ENCODE measurements at places on chromosomes 1 and 21.

DNA sequence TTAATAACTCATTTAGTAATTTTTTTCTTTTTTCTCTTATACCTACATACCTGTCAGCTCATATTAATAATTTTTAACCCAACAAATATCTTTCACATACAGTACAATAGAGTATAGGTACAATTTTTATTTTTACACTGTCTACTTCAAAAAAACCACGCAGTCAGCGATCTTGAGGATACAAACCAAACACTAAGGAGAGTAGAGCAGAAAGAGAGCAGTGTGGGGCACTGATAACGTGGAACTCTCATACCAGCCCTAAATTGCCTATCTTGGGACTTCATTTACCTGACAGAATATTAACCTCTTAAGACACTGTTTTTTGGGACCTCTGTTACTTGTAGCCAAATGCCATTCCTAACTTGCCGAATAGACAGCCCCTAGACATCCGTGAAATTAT is 5.5 kb downstream of the TRMT1L start:
- DNase-seq = no peak

DNA sequence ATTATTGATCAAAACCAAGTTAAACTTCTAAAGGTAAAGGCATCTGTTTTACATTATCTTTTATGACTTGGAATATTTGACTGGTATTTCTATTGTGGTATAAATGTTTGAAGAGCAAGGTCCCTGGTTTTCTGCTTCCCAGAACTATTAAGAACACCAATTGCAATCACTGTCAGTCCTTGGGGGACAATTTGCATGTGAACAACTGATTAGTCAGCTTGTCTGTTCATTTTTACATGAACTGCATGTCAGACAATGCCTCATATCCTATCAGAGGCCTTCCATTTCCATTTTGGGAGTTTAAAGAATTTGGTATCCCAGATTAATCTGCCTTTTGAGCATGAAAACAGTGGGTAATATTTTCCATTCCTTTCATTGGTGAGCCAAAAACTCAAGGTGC is 654.9 kb upstream of the USP24 start:
- DNase-seq = no peak

DNA sequence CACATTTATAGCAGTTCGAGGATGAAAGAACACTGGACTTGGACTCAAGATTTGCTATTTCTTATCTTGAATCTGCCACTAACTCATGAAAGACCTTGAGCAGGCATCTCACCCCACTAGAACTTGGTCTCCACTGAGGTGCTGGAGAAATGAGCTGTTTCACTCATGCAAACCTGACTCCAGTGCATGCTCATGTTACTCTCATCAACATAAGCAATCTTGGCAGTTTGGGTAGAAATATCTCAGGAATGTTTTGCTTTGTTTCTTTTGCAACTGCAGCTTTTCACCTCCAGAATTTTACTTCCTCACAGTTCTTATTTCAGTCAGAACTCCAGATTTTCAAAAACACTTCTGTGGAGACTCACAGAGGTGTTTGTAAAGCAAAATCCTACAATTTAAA is 46.2 kb upstream of the DAB1 start:
- DNase-seq = no peak

GRCh38 chr1:14855268-14855667 is 256.8 kb downstream of the KAZN start:
- no peak for DNase-seq

DNA sequence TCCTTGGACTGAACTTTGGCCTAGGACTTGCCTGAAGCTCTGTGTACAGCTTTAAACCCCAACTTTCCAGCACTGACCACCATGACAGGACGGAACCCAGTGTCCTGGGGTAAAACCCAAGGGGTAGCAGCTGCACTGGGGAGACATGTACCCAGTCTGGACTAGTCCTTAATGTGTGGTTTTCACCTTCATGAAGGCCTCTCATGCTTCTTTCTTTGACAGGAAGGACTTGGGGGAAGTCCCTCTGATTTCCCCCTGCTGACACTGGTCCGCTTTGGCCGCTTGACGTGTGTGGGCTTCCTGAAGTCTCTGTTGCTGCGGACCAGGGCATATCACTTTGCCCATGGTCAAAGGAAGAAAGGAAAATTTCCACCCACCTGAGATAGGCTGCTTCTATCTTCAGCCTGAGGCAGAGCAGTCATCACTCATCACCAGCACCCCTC is 66.3 kb upstream of the PRDX6 start:
- no peak for DNase-seq

DNA sequence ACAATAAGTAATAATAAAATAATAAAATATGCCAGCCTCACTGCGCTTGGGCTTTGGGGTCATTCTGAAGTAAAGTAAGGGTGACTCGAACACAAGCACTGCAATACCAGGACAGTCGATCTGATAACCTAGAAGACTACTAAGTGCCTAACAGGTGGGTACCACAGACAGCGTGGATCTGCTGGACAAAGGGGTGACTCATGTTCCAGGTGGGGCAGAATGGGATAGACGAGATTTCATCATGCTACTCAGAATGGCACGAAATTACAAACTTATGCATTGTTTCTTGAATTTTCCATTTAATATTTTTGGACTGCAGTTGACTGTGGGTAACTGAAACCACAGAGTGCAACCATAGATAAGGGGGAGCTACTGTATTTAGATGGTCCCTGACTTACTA is 221.1 kb upstream of the GREM2 start:
- no peak for DNase-seq

DNA sequence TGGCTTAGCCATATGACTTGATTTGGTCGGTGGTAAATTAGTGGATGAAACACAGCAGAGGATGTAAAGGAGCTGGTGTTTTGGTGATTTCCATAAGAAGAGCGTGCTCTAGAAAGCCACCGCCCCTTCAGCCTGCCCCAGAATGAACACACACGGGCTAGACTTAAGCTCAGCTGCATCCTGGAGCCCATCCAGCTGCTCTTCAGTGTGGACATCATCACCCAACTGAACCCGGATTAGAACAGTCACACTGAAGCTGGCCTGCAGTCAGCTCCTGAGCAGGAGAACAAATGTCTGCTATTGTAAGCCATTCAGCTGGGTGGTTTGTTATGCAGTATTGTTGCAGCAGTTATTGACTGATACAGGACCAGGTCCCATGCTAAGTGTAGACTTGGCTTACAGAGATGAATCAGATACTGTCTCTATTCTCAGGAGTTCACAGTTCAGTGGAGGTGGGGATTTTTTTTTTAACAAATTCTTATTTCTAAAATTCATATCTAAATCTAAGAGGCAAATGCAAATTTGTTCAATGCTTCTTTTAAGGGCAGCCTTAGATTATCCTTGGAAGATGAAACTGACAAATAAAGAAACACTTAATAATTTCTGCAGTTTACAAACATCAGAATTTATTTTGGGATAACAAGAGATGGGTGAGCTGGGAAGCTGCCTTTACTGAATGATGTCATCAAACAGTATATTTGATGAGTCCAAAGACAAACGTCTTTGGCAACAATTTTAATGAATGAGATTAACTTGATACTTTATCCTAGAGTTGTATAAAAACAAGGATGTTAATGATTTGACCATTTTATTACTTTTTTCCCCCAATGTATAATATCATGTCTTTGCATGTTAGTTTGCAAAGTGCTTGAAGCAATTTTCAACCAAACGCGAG is 251.2 kb downstream of the TRABD2B start:
- no peak for DNase-seq

- no peak for DNase-seq
Observed at GRCh38 chr1:35790670-35791069, 17.1 kb upstream of the AGO4 start.

DNA sequence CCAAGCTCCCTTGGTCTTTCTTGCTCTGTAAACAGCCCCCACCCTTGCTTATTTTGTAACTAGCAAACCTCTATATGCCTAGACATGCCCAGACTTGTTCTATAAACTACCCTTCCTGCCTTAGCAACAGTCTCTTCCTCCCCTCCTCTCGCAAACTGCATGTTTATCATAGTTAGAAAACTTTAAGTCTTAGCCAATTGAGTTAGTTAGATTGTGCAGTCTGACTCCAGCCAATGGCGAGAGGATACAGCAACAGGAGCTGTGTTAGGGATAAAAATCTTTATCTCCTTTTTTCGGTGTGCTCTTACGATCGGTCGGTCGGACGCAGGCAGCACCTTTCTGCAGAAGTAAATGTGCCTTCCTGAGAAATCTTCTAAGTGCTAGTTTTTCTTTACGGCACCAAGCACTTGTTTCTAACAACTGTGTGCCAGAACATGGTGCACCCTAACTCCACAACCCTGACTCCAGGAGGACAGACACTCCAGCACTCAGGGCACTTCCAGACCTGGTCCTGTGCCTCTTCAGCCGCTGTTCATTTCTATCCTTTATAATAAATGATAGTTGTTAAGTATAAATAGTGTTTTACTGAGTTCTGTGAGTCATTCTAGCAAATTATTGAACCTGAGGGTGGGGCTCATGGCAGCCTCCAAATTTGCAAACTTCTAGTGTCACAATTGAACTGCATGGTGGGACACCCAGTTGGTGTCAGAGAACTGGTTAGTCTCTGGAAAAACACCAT is 25.7 kb upstream of the GNG4 start:
- DNase-seq = no peak

DNA sequence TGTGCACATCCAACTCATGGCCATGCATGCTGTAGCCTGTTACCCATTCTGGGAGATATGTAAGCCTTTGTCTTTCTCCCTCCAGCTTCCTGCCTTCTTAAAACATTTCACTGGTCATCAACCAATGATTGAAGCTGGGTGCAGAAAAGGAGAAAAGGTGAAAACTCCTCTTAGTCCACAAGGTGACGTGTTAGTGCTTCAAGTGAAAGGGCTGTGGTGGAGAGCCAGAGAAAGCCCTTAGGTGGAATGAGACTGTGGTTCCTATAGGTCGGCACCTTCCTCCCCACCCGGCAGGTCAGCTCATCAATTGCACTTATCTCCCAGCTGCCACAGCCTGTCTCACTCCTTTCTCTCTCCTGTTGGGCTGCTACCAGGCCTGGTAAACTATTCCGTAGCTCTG is 30.4 kb downstream of the ERG start:
- no peak for DNase-seq

DNA sequence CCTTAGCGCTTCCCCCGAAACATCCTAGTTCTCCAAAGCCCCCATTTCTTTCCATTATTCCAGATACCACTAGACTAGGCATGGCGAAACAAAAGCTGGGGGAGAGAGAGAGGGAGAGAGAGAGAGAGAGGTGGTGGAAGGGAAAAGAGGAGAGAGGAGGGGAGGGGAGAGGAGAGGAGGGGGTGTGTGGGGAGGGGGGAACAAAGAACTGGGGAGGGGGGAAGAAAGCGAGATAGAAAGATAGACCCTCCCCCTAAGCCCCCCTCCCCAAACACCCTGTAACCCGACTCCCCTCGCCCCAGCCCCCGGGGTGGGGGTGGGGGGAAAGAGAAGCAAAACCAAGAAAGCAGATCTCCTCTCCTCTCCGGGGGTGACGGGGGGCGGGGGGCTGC is 352 bp downstream of the MEX3A start:
- DNase-seq = no peak
